ENCODE measurements at places on chromosomes 3 and 15. TPM values are rescaled to one million over a fixed set of nuclear protein-coding genes. Genes with fewer than 3 reads are reported as not detected.

Gene TMEM45A
- total RNA-seq, result 13.1 TPM

Gene SPATA16
- total RNA-seq, result not detected

Gene GOLGA8S
- total RNA-seq, result 0.29 TPM

Gene ILDR1
- total RNA-seq, result 19.9 TPM

Gene LRRC34
- total RNA-seq, result 2.3 TPM

Gene PRTG
- total RNA-seq, result 1.4 TPM

Gene FSTL1
- 294 TPM for total RNA-seq
